Ammon's horn (tissue), 1 donor: ENCODE measurements at places on chromosomes 2 and 18.
A peak's percentile ranks its signal among the peaks of the same experiment; 100 is the strongest.

GRCh38 chr2:32925283-32925815 lies 21.4 kb upstream of the LTBP1 start:
- DNase-seq: peak; percentile 20

DNA sequence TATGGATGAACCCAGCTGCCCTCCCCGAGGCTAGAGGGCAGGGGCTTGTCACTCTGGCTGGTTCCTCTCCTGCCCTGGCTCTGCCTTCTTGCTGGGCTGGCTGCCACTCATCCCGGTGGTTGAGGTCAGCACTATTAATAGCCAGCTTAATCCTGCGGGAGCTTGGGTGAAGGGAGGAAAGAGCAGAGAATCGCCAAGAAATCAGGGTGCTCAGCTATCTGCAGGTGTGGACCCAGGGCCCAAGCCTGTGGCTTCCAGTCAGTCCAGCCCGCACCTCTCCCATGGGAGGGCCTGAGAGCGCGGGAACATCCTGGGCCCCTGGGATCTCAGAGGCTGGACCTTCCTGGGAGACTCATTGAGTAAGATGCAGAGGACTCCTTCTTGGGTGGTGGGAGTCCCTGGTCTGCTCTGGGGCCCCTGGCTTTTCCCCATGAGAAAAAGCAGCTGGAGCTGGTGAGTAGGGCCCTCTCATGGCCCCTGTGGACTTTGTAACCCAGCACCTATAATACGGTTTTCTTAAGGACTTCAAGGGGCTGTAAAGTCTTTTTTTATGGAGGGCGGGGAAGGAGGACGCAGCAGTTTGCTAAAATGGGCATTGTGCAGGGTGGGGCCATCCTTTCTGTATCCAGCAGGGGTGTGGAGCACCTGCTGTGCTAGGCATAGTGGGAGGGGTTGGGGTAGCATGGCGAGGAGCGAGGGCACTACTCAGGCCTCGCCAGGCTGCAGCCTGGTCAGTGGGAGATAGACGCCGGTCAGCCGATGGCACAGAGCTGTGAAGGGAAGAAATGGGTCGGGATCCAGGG lies 27.4 kb upstream of the CNNM3 start:
- peak; percentile 54 for DNase-seq

GRCh38 chr18:8499810-8500675 lies 109.2 kb upstream of the RAB12 start:
- no peak for DNase-seq

GRCh38 chr2:218953366-218953954 lies 6.0 kb upstream of the CDK5R2 start:
- no peak for DNase-seq

DNA sequence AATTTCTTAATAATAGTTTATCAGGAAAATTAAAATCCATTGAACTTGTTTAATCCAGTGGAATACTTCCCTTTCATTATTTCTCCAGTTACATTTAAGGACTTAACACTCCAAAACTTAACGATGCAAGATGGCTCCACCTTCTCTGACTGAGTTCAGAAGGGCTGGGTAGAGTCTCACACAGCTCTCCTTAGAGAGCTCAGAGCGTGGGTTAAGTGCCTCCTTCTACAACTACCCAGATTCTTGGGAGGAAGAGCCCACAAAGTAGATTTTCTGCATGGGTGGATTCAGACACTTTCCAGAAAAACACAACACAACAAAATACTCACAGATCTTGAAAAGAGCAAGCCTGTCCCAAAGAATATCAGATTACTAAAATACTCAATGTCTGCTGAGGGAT lies 130.6 kb downstream of the THADA start:
- DNase-seq: no peak

DNA sequence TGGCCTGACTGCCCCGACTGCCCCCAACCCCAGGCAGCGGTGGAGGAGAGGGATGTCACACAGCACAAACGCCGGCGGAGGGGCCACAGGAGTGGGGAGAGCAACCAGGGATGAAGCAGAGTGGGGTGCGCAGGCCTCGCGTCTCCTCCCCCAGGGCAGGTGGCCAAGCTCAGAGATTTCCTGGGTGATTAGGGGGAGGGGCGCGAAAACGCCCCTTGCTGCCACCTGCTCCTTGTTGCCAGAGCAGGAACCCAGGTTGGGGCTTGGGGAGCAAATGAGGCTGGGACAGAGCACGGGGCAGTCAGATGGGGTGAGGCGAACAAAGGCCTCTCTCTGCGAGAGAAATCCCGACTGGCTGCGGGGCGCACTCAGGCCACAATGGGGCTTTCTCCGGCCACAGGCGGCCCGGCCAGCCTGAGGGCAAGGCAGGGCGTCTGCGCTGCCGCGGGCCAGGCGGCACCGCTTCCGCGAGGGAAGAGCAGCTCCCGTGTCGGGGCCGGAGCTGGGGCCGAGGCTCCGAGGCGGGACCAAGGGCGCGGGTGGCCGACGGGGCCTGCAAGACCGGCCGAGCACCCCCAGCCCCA lies 11.5 kb downstream of the TEX44 start:
- peak; percentile 95 for DNase-seq

- DNase-seq: no peak
Observed at GRCh38 chr18:77755187-77755586, 505.5 kb downstream of the GALR1 start.

DNA sequence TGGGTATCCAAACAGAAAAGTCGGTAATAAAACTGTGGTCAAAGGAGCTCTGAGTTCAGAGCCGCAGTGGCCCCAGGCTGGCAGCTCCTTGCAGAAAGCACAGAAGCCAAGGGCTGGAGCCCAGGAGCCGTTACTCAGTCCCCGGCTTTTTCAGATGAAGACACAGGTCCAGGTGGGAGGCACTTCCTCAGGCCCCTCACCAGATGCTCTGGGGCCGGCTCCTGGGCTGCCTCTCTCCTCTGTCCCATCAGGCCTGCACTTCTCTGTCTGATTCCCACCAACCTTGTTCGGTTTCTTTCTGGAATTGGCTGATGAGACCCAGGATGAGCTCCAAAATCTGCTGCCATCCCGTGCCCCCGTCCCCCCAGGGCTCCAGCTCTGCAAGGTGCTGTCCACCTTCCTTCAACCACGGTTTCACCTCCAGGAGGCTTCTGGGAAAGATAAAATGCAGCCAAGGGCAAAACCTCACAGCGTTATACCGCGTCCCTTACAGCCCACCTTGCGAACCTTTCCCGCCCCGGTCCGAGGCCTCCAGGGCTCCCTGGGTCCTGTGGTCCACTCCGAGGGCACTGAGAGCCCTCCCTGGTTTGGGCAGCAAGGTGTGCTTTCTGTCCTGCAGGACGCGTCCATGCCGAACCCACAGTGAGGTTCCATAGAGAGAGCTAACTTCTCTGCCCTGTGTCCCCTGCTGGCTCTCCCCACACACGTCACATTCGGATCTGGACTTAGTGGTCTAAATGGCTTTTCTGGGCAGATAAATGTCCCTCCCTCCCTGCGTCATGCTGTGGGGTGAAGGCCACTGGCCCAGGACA lies 102.9 kb downstream of the TPO start:
- DNase-seq: no peak

- no peak for DNase-seq
Observed at GRCh38 chr2:26864226-26864625, 16.3 kb downstream of the DPYSL5 start.

DNA sequence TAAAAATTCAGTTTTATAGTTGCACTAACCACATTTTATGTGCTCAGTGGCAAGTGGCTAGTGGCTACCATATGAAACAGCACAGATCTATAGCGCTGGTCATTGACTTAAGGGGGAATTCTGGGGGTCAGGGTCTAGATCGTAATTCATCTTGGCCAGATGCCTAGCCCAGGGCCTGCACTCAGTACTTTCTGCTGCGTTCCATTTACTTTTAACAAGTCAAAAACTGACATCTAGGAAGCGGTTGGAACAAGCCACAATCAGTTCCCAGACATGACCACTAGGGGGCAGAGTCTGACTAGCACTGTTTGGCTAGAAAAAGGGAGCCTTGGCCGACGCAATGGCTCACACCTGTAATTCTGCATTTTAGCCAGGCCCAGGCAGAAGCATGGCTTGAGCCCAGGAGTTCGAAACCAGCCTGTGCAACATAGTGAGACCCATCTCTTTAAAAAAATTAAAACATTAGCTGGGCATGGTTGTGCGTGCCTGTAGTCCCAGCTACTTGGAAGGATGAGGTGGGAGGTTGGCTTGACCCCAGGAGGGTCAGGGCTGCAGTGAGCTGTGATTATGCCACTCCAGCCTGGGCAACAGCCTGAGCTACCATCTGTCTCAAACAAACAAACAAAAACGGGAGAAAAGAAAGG lies 9.0 kb upstream of the TMBIM1 start:
- DNase-seq: peak; percentile 88

GRCh38 chr2:19547321-19547720 lies 188.9 kb upstream of the OSR1 start:
- DNase-seq: no peak

- no peak for DNase-seq
Observed at GRCh38 chr2:223222397-223222796, 170.4 kb downstream of the KCNE4 start.

DNA sequence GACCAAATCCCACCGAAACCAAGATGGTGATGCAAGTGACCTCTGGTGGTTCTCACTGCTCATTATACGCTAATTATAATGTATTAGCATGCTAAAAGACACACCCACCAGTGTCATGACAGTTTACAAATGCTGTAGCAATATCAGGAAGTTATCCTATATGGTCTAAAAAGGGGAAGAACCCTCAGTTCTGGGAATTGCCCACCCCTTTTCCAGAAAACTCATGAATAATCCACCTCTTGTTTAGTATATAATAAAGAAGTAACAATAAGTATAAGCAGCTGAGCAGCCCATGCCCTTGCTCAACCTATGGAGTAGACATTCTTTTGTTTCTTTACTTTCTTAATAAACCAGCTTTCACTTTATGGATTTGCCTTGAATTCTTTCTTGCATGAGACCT lies 31.0 kb upstream of the FMNL2 start:
- no peak for DNase-seq

- DNase-seq: no peak
Observed at GRCh38 chr2:193670478-193670877, 1475.7 kb upstream of the TMEFF2 start.

- DNase-seq: no peak
Observed at GRCh38 chr18:8983195-8983594, 119.3 kb upstream of the NDUFV2 start.

- DNase-seq: no peak
Observed at GRCh38 chr2:56519806-56520205, 336.0 kb downstream of the CCDC85A start.

DNA sequence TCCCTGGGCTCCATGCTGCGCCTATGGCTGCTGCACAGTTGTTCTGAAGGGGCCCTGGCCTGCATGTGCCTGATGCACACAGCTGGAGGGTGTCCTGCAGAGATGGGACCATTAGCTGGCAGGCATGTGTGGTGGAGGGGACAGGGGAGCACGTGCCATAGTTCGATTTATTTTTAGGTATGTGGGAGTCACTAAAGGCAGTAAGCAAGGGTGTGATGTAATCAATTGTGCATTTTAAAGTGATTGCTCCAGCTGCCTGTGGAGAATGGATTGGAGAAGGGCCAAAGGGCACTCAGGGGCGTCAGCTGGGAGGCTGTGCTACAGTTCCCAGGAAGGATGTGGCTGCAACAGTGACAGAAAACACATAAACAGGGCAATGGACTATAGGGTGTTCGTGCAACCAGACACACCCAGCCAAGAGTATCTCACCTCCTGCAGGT lies 205.1 kb downstream of the ARL4C start:
- DNase-seq: no peak

DNA sequence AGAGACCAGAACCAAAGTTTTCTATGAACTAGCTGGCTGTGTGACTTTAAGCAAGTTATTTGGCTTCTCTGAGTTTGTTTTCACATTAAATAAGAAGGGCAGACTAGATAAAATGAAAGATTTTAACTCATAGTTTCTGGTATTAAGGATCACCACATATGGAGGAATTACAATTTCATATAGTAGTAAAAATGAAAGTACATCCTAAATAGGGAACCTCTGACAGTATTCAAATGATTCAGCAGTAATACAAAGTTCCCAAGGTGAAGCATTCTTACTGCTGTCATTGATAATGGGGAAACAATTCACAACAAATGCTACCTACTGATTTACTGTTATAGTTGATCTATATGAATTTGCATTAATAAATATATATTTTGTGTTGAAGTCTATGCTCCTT lies 170.3 kb upstream of the VRK2 start:
- no peak for DNase-seq

- DNase-seq: no peak
Observed at GRCh38 chr2:200428961-200429665, 80.8 kb downstream of the KCTD18 start.

DNA sequence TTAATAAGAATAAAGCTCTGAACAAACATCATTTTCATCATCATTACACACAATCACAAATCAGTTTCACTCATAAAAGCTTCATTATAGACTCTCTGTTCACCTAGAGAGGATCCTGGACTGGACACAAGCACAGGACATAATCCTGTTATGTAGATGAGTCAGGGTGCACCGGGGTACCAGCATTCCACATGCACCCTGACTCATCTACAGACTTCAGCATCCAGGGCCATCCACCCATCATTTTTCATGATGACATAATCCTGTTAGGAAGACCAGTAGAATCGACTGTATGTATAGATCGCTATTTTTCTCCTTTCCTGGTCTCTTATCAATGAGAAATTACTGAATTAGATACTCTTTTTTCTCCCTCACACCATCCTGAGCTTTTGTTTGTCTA lies 73.7 kb upstream of the PIK3C3 start:
- no peak for DNase-seq

- DNase-seq: no peak
Observed at GRCh38 chr2:66548422-66548821, 113.5 kb downstream of the MEIS1 start.

- DNase-seq: no peak
Observed at GRCh38 chr2:48711343-48711742, 44.2 kb downstream of the LHCGR start.

GRCh38 chr18:48958951-48959350 lies 8.2 kb upstream of the SMAD7 start:
- no peak for DNase-seq

GRCh38 chr2:71457123-71457915 lies 4.0 kb downstream of the DYSF start:
- no peak for DNase-seq

GRCh38 chr18:22309191-22309590 lies 108.5 kb downstream of the CTAGE1 start:
- no peak for DNase-seq

DNA sequence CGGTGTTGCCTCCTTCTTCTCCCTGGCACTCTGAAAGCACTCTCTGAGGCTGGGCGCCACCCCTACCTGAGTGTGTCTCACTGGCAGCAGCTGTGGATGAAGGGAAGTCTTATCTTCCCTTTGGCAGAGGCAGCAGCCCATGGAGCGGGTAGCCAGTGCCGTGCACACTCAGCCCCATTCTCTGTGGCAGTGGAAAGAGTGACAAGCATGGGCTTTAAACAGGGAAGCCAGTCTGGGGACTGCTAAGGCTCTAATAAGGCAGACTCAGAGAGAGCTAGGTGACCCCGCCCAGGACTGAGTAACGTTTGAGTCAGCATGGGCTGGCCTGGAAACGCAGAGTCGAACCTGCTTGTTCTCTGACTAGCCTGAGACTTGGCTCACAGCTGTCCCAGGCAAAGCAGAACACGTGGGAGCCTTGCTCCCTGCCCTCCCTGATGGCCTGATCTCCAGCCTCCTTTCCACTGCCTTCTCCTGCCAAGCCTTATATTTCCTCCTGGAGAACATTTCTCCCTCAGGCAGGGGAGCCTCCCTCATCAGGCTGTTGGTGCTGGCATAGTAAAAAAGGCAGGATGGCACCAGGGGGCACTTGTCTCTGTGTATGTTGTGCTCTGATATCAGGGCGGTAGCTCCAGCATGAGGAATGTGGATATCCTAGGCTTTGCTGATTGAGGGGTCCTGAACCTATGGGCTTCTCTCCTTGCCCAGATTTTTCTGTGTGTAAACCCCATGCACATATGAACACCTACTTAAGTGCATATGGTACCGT lies 93.9 kb upstream of the LGALSL start:
- no peak for DNase-seq
